Cardiac fibroblast (primary cell): ENCODE measurements at places on chromosomes 16 and 17.

DNA sequence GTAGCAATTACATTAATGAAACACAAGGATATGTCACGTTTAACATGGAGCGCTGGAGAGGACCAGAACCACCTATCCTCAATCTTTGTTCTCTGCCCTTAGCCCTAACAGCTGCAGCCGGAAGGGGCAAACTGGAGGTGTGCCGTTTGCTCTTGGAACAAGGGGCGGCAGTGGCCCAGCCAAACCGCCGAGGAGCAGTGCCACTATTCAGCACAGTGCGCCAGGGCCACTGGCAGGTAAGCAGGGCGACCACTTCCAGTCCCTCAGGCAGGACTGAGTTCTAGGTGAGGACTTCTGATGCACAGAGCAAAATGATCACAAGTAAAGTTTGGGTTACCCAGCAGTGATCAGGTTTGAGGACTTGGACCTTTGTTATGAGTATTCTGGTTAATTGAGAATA is 41.1 kb downstream of the CYB561 start:
- no peak for DNase-seq

GRCh38 chr17:77165577-77165976 is 24.8 kb downstream of the SEC14L1 start:
- DNase-seq, result no peak

- DNase-seq, result no peak
Measured at GRCh38 chr17:77867976-77868713, 90.4 kb upstream of the TNRC6C start.

DNA sequence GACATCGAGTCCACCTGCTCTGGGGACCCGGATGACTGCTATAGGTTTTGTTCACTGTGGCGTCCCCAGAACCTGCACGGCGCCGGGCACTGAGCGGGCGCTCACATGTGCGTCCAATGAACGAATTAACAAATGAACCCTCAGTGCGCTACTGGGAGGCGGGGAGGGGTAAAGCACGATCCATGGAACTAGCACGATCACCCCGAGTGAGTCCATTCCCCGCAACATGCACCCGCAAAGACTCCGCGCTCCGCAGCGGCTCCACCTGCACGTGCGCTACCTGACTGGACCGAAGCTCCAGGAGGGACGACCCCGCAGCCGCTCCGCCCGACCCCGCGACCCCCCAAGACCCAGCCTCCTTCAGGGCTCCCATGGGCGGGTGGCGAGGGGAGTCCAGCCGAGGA is 491 bp downstream of the TRAP1 start:
- DNase-seq, result no peak

DNA sequence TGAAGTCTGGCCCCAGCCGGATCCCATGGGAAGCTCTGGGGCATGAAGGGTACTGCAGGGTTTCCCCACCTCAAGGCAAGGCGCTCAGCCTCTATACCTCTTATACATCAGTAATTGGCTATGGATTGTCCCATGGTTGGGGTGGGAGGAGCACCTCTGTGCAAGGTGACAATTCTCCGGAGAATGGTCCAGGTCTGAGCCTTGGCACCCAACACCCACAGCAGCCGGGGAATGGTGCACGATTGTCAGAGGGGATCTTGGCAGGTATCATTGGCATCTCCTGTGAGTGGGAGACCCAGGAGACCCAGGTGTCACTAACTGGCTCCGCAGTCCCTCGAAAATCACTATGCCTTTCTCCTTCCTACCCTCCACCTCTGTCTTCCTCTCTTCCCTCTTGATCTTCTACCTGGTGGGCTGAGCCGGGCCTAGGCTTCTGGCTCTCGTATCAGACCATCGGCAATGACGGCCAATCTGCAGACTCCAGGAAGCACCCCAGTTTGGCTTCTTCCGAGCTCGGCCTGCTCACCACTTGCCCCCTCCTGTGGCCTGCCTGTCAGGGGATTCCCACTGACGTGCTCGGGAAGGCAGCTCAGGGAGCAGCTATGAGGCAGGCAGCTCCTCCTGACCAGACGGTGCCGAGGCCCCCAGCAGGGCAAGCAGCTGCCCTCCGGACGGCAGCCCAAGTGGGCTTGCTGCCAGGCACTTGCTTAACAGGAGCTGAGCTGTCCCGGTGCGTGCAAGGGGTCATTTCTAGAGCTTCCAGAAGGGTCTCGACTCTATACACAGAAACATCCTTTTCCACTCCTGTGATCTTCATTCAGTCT is 10.0 kb upstream of the CALB2 start:
- no peak for DNase-seq

GRCh38 chr16:24054741-24055491 is 201.2 kb upstream of the CACNG3 start:
- DNase-seq, result no peak

DNA sequence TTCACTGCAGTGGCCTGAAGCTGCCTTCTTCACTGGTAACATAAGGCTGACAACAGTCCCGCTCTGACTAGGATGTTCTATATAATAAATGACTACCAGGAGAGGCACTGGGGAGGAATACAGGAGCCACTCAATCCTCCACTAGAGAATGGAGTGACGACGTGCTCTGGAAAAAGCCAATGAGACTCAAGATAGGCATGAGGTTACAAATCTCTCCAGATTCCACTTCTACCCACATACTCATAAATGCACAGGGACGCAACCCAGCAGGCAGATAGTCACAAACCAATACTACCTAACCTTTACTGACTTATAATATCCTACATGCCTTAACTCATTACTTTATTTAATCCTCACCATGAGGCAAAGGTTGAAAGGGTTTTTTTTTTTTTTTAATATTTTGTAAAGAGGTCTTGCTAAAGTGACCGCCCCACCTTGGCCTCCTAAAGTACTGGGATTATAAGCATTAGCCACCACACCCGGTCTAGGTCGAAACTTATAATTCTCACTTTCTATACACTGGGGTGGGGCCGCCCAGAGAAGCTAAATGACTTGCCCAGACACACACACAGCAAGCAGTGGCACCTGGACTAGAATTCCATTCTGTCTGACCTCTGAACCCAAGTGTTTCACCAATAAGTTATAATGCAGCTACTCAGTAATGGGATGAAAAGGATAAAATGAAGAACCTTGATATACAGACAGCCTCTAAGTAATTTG is 33.7 kb downstream of the TOM1L2 start:
- no peak for DNase-seq

GRCh38 chr16:72852421-72852820 is 195.5 kb downstream of the ZFHX3 start:
- DNase-seq, result no peak

- DNase-seq, result no peak
Measured at GRCh38 chr17:77884967-77885641, 73.4 kb upstream of the TNRC6C start.

GRCh38 chr17:3965118-3965800 is 1.0 kb upstream of the ATP2A3 start:
- peak; percentile 38 for DNase-seq

- DNase-seq, result peak; percentile 51
Measured at GRCh38 chr17:47895347-47895855, 635 bp upstream of the SP2 start.

DNA sequence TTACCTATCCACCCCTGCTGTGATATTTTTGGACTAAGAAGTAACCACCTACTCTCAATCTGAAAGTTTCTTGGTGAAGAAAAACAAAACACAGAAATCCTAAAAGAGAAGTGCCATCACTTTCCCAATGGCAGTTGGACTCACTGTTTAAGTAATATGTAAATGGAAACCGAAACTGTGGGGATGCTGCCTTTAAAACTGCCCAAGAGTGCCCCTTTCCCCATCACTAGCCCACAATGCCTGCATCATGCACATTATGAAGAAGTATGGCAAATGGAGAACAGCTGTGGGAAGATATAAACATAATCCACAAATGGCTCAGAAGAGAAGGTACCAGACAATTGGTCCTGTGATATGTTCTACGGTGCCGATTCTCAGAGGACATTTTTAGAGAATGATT is 33.5 kb upstream of the SLC6A2 start:
- no peak for DNase-seq

DNA sequence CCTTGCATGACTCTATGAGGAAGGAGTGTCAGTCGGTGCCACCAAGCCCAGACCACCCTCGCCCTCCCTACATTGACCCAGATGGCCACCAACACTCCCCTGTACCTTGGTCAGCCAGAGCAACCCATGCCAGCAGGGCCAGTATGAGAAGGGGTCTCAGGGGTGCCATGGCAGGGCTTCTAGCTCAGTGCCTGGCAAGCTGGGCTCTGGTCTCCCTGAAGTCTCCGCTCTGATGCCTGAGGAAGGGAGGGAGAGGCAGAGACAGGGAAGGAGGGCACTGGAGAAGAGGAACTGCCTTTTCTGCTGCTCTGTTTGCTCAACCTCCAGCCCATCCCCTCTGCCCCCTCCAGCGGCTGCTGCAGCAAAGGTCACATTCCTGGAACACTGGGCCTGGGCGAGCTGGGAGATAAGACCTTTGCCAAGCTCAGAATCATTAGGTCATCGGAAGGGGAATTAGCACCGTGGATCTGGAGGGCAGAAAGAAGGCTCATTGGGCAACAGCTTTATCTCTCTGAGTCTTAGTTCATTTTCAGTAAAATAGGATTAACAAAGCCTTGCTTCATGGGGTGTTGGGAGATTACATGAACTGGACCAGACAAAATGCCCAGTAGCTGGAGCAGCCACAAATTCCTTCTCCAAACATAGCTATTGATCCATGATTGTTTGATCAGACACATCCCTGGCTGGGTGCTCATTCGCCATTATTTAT is at the start of gene VTN:
Gene VTN, minus strand, starts transcription at position 273 of the 709 bp plus-strand sequence. Its CDS starts 104 bp downstream, at position 169.
- peak; percentile 88 for DNase-seq
